Retina (tissue), 1 donor: ENCODE measurements at places on chromosomes 1 and 21.

DNA sequence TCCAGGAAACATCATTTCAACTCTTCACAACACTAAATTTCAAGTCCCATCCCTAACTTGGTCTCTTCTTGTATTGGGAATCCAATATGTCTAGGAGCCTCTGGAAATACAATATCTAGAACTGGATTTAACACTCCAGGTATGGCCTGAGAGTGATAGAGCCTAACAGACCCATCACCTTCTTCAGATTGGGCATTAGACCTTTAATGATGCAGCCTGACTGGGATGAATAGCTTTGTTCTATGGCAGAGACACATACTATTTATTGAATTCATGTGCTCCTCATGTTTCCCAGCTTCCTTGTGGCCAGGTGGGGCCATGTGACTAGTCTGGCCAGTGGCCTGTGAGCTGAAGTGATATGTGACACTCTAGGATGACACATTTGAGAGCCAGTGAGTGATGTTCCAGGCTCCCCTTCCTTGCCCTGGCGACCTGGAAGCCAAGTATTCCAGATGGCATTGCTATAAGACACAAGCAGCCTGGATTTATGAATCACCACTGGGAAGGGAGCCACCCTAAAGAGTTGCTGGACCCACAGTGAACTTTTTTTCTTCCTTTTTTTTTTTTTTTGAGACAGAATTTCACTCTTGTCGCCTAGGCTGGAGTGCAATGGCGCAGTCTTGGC lies 31.0 kb upstream of the POU3F1 start:
- no peak for DNase-seq

DNA sequence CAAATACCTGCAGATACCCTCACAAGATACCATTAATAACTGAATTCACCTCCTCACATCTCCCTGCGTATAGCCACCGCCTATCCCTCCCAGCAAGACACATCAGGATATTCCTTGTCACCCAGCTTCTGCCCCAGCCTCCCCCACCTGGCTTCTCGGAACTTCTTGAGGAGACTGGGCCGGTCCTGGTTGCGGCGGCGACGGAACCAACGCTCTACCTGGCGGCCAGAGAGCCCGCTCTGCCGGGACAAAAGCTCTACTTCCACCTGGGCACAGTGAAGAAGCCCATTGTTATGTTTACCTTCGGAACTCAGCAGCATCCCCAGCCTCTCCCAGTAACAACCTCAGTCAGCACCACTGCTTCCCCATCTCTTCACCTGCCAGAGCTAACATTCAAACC lies 6.7 kb downstream of the CERS2 start:
- DNase-seq: no peak

DNA sequence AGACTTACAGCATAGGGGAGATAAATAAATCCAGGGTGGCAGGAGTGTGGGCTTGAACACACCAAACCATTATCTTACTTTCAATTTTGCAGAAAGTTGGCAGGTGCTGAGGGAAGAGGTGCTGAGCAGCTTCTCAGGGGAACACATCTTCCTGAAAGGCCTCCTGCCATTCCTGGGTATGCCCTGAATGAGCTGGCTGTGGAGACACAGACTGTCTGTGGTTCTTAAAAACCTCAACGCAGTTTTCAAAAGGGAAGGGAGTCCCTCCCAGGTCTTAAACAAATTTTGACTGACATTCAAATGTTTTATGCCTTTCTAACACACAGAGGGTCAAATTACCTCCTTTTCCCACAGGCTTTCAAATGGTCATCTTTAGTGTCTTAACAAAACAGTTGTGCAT lies 166.9 kb downstream of the TNFSF18 start:
- no peak for DNase-seq

- DNase-seq: no peak
Measured at GRCh38 chr1:121517586-121518230, 332.9 kb downstream of the SRGAP2C start.
